ENCODE measurements at places on chromosomes 6 and 20.

DNA sequence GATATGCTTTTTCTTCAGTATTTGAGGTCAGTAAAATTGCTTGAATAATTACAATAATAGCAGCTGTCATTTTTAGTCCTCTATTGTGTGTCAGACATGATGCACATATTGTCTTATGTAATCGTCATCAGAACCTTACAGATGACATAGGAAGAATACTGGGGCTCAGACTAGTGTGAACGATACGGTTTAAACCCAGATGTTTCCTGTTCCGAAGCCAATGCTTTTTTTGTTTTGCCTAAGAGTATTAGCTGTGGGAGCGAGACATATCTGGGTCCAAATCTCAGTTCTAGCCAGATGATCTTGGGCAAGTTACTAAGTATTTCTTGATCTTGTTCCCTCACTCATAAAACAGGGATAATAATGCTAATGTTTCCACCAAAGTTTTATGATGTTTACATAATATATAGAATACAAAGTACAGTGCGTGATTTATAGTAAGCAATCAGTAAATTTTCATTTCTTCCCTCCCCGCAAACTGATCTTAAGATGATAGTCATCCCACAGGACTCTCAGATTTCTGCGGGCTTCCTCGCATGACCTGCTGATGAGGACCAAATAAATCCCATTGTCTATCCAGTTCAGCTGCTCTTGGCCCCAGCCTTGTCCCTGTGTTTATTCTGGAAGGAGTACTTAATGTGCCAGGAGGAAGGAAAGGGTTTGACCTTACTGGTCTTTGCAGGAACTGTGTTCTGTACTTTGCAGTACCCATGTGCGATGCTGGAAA, 98.2 kb downstream of the CAP2 start:
- peak; percentile 99 for DNase-seq

GRCh38 chr20:516799-517198, 26.8 kb downstream of the CSNK2A1 start:
- no peak for DNase-seq

DNA sequence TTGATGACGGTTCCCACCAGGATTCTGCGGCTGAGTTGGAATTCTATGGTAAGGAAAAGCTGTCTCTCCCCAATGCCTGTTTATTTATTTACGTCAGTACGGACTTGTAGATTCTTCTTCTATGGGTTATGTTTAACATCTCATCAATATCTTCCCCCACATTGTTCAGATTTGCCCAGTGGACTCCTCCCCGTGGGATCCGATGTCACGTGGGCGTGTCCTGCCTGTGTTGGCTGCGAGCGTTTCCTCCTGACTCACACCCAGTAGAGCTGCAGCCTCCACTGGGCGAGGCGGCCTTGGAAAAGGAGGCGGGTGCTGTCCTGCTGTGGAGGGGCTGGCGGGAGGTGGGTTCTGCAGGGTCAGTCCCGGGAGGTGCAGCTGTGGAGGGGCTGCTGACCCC, 46.8 kb upstream of the SLCO4A1 start:
- no peak for DNase-seq

DNA sequence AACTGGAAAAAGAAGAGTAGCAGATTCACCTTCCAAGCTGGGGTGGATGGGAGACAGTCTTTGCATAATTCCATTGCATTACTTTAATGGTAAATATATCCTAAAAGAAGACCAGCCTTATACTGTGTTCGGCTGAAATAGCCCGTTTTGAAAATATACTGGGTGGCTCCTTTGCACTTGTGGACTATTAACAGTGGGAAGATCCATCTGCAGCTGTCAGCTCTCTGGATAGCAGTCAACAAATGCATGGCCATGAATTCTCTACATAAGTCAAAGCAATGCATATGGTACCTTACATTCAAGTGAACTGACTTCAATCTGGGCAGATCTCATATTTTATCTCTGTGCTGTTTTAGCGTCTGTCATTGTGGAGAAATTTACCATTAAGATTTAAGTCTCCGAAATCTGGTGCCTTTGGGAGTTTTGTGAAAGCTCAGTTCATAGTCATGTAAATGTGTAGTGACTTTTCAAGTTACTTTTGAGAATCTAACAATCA, 400.6 kb upstream of the RNF217 start:
- DNase-seq, result no peak

GRCh38 chr6:75219263-75219662, 13.4 kb upstream of the COL12A1 start:
- no peak for DNase-seq
